Effector memory CD8-positive, alpha-beta T cell (primary cell): ENCODE measurements at places on chromosomes 12 and 14.

GRCh38 chr12:118972982-118973381 lies 8.4 kb upstream of the SRRM4 start:
- DNase-seq = no peak

DNA sequence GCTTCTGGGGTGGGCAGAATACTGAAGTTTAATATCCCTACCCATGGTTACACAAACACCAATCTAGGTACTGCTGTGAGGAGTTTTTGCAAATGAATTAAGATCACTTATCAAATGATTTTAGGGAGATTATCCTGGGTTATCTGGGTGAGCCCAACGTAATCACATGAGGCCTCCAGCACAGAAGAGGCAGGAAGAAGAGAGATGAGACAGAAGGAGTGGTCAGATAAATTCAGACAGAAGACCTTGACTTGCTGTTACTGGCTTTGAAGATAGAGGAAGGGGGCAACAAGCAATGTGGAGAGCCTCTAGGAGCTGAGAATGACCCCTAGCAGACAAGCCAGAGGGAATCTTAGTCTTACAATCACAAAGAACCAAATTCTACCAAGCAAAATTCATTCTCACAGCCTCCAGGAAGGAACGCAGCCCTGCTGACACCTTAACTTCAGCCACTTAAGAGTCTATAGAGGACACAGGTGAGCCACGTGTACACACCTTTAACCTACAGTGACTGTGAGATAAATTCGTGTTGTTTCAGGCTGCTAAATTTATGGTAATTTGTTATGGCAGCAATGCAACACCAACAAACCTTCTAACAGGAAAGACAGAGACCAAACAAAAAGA lies 49.4 kb downstream of the FERMT2 start:
- no peak for DNase-seq

DNA sequence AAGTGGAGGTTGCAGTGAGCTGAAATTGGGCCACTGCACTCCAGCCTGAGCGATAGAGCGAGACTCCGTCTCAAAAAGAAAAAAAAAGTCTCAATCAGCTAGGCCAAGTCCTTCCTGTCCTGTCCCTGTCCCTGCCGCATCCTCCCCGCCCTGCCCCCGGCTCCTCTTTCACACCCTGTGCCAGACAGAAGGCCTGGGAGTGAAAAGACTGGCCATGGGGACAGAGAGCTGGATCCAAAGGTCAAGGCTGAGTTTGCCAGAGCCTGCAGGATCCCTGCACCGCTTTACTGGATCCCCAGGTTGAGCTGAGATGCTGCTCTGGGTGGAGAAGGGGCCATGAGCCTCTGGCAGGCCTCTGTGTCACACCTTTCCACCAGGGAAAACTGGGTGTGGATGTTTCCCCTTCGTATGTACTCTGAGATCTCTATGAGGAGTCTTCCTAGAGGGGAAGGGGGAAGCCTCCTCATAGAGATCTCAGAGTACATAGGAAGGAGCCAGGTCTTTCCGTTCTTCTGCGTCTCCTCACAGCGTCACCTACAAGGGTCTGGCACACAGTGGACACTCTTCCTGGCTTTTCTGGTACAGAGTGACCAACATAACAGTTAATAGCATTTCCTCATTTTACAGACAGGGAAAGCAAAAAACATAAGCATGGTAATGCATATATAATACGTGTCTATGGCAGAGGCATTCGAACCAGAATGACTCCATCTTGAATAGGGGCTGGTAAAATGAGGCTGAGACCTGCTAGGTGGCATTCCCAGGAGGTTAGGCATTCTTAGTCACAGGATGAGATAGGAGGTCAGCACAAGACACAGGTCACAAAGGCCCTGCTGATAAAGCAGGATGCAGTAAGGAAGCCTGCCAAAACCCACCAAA lies 35.1 kb downstream of the NINJ2 start:
- DNase-seq = no peak

DNA sequence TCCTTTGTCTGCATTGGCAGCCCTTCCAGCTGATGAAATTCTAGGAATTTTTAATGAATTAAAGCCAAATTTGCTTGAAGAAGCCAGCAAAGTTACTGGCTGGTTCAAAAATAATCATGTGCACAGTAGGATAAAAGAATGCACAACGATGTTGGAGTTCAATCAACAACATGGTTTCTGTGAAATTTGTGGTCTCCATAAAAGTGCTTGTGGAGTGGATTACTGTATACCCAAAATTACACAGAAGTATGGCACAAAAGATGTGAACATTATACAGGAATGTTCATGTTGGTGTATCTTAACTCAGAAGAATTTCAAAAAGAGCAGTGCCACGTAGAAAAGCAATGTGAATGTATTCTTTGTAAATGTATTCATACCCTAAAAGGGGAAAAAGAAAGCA lies 105.0 kb upstream of the METAP2 start:
- DNase-seq = no peak

DNA sequence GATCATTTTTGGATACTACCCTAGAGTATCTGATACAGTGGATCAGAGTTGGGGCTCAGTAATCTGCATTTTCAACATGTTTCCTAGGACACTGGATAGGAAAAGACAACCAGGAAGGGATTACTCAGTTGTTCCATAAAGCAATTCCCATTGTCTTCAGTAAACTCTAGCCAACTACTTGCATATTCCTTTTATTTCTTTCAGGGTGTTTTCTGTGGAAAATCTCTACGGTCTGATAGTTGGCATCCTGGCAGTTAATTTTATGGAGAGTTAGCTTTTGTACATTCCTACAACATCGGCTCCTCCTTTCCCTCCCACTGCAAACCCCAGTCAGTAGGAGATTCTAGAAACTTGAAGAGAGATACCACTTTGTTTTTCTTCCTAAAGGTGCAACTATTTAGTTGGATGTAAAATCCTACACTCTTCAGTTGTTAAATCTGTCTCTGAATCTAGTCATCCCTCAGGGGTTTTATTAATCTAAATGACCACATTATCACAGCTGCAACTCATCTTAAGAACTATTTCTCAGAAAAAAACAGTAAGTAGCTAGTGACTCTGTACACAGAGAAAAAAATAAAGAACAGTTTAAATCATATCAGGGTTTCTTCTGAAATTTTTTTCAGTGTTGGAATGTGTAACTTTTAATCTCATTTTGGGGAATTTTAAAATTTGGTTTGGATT lies 103.9 kb downstream of the PDE3A start:
- DNase-seq = no peak

DNA sequence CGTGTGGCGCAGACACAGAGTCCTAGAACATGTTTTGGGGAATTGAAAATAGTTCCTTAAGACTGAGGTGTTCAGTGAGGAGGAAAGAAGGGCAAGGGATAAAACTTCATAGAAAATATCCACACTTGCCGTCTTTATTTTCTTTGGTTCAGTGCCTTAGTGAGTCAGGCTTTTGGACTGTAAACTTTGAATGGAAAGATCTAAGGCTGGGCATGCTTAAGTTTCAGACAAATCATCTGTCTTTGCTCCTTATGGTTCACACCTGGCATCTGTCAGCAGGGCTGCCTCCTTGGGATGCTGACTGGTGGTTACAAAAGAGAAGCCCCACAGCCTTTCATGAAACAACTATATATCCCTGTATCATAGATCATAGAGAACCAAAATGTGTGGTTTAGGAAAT lies 136.3 kb upstream of the PRICKLE1 start:
- no peak for DNase-seq

GRCh38 chr14:73591690-73592449 lies at the start of gene ACOT4:
Gene ACOT4, plus strand, starts transcription at chr14:73591873. Its CDS starts 87 bp downstream, at chr14:73591960.
- peak; percentile 47 for DNase-seq

GRCh38 chr14:49953196-49953595 lies 60.3 kb downstream of the ARF6 start:
- DNase-seq = no peak

GRCh38 chr12:130838284-130838950 lies 633 bp downstream of the STX2 start:
- peak; percentile 7 for DNase-seq

DNA sequence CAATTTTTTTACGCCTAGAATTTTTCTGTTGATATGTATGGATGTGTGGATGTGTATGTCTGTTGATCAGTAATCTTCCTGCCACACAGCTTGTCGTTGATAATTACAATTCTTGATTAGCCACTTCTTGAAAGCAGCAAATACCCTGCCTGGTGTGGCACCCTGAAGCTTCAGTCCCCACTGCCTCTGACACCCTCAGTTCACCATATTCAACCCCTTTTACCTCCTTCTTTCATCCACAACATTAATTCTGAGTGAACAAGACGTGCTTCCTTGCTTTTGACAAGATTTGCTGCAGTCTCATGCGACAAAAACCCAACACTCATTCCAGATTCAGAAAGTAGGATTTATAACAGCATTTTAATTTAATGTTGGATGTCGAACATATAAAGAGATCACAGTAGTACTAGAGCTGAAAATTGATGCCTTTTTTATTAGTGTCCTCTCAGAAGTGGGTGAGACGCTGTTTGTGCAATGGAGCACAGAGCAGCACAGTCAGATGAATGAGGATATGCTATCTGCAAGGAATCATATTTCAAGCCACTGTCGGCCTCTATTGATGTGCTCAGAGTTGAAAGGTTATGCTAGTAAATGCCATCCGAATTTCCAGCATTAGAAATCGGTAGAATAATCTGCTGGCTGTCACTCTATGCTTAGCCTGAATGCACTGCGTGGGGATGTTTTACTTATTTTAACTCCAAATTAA lies 383.7 kb downstream of the EGLN3 start:
- DNase-seq = no peak

DNA sequence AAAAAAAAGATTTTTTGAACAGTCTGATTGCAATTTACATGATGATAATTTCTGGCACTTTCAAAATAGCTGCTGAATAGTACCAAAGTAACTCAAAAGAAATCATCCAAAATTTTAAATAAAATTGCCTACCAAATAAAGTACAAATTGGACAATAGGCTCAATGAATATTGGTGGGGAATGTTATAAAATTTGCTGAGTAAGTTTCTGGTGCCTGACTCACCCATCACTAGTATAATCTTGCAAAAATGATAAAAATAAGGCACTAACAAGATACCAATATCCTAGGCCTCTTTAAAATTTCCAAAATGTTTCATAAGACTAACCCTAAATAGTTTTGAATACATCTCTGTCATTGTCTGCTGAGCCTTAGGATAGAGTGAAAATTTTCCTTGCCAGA lies 145.3 kb upstream of the LRFN5 start:
- DNase-seq = no peak

- DNase-seq = no peak
These were observed 118.1 kb upstream of the FOXN3 start for GRCh38 chr14:89534902-89535685.

- no peak for DNase-seq
These were observed at the start of gene GNB3 for GRCh38 chr12:6840761-6841515. Gene GNB3, plus strand, starts transcription at chr12:6840925. Its CDS starts 363 bp downstream, at chr12:6841288.

DNA sequence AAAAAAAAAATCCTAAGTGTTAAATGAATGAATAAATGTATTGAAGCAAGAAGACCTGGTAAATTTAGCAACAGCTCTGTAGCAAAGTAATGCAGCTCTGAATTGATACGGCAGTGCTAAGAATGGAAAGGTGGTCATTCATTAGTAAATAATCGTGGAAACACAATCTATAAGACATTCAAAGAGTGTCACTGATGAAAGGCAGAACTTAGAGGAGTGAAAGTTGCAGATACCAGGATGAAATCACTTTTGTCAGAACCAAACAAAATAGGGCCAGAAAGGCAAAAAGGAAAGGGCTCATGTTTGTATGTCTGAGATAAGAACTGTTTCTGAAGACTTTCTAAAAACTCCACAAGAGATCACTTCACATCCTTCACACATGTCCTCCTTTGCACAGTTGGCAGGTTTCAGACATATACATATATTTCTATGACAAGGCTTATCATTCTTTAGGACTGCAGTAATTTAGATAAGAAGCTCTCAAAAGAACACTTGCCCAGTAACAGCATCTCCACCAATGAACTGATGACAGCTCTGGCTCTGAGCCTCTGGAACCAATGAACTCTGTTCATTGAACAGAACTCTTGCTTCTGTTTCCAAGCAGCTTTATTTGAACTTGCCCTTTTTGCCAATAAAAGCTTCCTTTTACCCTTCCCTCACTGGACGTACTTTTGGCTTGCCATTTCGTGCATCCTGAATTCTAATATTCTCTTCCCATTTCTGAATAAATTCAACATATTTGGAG lies 4.2 kb upstream of the LRR1 start:
- no peak for DNase-seq

DNA sequence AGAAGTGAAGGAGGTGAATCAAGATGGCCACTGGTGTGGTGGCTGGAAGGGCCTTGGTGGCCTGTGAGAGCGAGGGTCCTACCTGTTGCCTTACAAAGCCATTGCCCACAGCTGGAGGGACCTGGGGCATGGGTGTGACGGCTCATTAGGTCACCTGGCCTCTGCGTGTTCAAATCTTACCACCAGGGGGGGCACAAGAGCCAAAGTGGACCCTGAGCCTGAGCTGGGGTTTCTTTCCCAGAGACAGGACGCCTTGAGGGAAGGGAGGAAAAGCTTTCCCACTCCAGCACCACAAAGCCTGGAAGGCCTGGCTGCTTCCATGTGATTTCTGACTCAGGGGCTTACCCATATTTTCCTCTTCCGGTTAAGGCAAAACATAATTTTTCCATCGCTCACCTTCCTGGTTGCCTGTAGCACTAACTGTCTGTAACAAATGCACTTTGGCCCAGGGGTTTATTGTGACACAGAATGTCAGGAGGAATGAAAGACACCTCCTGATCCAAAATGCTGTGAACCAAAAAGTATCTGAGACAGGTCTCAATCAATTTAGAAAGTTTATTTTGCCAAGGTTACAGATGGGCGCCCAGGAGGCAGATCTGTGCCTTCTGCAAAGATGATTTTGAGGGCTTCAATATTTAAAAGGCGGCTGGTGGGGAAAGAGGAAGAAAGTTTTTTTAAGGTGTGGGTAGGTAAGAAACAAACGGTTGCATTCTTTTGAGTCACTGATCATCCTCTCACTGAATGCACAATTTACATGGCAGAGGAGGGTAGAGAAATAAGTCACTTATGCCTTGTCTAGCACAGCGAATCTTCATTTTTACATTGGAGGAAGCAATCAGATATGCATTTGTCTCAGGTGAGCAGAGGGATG lies 4.3 kb upstream of the CD9 start:
- peak; percentile 71 for DNase-seq

GRCh38 chr12:130452546-130452945 lies 114.9 kb downstream of the PIWIL1 start:
- DNase-seq = no peak

DNA sequence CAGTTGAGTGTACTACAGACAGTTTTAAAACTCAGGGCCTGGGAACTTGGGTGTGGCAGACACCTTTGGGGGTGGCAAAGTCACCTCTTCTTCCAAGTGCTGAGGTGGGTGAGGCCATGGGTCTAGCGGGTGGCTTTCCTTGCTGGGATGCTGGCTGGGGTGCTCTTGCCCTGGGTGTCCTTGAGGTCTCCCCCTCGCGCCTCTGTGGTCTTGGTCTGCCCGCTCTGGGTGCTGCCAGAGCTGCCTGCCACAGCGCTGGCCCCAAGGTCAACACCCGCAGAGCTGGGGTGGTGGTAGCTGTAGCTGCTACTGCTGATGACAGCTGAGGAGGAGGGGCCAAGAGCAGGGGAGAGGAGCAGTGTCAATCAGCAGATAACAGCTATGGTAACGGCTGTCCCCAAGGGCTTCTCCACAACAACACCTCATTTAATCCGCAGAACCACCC lies 6.8 kb downstream of the KRT74 start:
- peak; percentile 77 for DNase-seq

DNA sequence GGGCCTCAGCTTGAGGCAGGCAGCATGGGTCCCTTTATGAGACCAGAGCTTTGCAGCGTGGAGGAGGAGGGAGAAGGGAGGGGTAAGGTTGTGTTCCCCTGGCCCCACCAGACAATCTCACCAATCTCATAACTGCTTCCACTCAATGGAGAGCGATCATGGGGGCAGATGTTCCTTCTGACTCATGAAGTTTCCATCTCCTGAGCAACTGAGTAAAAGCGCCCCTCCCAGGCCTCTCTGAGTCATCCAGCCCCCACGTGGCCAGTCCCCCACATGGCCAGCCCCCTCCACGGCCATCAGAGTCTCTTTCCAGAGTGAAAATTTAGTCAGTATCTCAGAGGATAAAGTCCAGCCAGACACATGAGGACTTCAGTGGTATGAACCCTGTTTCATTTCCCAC lies 39.2 kb upstream of the PLXNC1 start:
- DNase-seq = no peak
